NCI-H1417 (cell line): ENCODE measurements at places on chromosomes 4 and X.
A peak's percentile ranks its signal among the peaks of the same experiment; 100 is the strongest.

GRCh38 chrX:111881715-111882114 lies 5.7 kb downstream of the TRPC5OS start:
- DNase-seq = no peak

- DNase-seq = no peak
These were observed 16.1 kb downstream of the BEND4 start for GRCh38 chr4:42136371-42136770.

GRCh38 chr4:183329954-183330742 lies 7.9 kb upstream of the CLDN24 start:
- no peak for DNase-seq

GRCh38 chr4:141081921-141082395 lies 51.3 kb downstream of the RNF150 start:
- DNase-seq = peak; percentile 1

DNA sequence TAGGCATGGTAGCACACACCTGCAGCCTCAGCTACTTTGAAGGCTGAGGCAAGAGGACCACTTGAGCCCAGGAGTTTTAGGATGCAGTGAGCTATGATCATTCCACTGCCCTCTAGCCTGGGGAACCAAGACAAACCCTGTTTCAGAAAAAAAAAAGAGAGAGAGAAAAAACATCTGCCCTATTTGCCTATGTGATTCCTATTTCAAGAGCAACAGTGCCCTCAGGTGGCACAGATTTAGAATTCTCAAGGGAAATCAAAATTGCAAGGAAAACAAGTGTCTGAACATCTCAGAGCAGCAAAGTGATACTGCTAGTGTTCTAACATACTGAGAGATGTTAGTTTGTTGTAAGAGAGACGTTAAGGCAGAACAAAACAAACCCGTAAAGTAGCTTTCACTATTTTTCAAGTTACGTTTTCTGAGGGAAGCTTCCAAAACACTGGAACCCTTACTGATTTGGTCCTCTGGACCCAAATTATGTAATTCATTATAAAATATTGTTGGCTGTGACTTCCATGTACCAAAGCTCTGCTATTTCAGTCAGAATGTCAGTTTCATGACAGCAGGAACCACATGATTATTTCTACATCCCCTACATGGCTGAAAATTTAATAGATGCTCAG lies 7.9 kb downstream of the BDH2 start:
- DNase-seq = peak; percentile 31

GRCh38 chr4:108361886-108362285 lies 193.2 kb upstream of the LEF1 start:
- no peak for DNase-seq

- no peak for DNase-seq
These were observed 114.7 kb downstream of the PRKX start for GRCh38 chrX:3598709-3599108.

GRCh38 chr4:104302731-104303130 lies 192.0 kb downstream of the CXXC4 start:
- DNase-seq = no peak

- DNase-seq = no peak
These were observed 58.6 kb upstream of the P2RY10 start for GRCh38 chrX:78886550-78886949.

GRCh38 chrX:33207056-33207455 lies 4.3 kb downstream of the DMD start:
- no peak for DNase-seq

GRCh38 chr4:177789610-177790009 lies 347.4 kb upstream of the AGA start:
- no peak for DNase-seq

DNA sequence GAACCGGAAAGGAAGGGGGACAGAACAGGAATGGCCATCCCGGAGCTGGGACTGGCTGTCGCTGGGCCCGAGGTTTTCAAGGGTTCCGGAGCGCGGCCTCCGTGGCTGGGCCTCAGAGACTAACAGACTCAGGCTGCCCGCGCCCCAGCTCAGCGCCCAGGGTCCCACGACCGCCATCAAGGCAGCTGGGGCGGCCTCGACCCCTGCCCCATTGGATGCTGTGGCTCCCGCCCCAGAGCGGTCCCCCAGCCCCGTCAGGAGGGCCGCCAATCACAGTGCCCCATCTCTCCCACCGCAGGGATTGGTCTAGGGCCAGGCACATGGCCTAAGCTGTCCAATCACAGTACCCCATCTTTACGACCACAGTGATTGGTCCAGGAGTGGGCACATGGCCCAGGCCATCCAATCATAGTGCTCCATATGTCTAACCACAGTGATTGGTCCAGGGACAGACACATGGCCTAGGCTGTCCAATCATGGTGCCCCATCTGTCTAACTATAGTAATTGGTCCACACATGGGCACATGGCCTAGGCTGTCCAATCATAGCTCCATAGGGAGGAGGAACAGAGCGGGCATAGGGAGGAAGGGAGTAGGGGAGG lies 105.3 kb upstream of the NKX1-1 start:
- no peak for DNase-seq

DNA sequence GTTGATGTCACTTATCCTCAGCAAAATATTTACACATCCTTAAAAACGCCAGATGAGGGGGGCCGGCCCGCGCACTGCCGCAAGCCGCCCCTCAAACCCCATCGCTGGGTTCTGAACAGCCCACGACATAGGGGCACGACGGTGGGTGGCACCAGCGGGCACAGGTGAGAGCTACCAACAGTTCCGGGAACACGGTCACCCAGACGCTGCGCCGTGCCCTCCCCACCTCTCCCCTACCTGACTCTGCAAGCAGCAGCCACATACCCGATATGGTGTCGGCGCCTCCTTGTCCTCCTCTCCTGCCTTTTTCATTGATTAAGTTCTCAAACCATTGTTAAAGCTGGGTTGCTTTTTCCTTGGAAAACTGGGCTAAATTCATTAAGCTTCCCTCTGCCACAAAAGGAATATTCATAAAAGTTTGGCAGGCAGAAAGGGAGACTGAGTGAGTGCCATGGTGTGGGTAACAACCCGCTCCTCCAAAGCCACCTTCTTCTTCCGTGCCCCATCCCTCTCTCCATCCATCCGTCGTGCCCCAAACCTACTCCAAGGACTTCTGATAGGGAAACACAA lies 1.4 kb downstream of the RAI2 start:
- peak; percentile 85 for DNase-seq

GRCh38 chr4:163542275-163542674 lies 47.8 kb downstream of the TMA16 start:
- DNase-seq = no peak

DNA sequence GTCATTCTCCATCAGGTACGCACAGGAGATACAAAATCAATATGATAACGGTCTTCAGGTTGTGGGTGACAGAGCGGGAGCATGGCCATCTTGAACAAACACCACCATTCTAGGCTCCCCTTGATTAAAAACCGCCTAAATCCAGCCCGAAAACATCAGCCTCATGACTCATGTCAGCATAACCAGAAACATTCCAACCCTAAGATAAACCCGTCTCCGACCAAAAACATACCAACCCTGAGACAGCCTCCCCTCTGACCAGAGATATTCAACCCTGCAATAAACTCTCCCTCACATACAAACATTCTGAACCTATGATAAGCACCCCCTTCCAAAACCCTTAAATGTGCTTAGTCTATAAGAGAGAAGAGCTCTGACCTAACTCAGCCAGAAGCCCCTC lies 157.9 kb downstream of the DHRSX start:
- no peak for DNase-seq

DNA sequence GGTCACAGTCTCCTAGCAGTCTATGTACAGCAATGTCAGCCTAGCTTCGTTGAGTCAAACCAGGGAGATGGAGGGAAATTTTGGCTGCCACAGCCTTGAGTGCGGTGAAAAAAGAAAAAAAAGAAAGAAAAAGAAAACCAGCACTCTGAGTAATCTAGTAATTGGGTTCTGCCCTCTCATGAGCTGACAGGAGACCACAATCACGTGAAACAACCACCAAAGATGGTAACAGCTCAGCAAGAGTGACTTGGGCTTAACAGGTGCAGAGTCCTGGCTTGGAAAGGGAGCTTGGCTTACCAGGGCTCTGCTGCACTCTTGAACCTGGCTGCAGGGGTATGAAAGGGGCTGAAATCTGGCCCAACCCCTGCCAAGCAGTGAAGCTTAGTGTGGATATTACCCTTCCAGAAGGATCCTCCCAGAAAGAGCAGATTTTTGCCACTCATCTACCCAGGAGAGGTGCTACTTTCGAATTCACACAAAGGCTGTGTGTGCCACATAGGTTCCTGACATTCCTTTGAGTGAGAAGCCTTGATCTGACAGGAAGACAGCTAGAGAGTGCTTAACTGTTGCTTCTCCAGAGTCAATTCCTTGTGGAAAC lies 350.3 kb downstream of the PTTG2 start:
- DNase-seq = no peak

DNA sequence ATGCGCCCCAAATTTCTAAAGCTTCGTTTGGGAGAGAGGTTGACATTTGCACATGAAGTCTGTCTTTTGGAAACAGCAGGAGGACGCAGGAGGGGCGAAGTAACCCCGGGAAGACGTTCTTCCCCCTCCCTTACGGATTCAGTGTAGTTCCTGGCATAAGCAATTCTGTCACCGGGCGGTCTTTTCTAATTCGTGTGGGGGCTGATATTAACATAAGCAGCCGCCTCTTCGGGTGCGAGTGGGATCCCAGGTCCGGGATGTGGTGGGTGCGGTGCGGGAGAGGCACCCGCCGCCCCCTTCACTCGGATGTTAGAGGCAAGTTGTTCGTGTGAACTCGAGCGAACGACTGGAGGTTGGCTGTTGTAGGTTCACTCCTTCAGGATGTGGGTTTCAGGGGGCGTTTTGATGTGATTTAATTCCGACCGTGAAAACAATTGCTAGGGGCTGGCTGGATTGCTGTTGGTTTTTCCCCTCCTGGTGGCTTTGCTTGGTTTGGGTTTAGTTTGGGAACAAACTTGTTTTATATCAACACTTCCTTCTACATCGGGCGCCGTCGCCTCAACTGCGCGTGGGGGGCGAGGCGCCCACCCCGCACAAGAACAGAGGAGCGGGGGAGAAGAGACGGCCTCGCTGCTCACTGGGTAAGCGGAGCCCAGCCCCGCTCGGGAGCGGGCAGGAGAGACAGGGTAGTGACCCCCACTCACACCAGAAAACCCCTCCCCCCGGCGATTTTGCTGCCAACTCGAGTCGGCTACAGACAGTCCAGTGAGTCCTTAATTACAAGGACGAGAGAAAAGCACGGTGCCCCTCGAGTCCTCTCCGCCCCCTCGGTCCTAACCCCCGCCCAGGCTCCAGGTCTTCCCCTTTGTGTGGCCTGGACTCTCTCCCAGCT lies 2.9 kb upstream of the LEF1 start:
- DNase-seq = no peak

DNA sequence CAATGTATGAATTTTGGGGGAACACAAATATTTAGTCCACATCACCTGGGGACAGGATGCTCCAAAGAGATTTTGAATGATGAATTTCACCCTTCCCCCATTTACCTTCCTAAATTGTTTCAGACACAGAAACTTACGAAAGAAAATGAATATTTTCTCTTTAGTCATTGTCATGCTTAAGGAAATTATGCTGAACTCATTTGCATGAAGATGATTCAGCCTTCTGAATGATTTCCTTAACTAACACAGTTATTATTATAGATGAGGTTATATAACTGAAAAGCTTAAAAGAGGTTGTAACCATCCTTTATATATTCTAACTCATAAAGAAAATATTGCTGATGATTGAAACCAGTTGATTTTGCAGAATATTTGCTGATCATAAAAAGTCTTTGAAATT lies 61.1 kb downstream of the KCNIP4 start:
- no peak for DNase-seq

DNA sequence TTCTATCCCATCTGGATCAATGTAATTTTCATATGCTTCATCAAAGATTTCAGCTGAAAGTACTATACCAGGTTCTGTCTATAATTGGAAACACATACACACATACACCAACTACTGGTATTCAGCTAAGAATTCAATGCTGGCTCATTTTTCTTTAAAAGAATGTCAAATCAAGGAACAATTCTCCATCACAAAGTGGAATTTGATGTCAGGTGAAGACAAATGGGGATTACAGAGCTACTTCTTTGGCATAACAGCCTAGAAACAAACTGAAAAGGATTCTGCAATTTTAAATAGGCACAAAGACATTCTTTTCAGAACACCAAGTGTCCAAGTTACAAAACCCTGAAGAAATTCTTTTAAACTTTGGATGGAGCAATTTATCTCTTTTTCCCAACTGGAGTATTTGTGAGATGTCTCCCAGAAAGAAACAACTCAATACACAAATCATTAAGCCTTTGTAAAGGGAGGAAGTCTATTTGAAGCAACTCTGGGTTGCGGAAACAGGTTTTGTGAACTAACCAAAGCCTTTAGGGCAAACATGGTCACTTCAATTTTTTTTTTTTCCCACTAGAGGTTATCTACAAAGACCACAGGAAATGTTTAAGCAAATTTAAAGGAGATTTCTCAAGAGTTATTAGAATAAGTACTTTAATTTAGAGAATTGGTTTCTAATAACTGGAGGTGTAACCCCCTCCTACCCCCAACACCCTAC lies 1.9 kb upstream of the FAM9C start:
- DNase-seq = no peak

DNA sequence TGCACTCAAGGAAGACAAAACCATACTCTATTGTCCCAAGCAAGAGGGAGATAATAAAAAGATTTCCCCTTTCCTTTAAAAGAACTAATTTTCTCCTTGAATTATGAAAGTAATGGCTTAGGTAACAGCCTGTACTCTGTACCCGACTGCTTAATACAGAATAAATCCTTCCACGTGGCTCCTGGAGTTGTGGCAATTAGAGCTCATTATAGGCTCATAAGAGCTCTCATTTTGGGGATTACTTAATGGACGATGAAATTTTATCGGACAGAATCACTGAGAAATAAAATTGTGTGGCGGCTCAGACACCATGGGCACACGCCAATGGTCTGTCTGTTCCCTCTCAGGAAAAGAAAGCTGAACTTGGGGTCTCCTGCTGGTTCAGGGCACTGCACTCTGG lies 2.8 kb upstream of the GSX2 start:
- no peak for DNase-seq

- DNase-seq = no peak
These were observed 70.7 kb upstream of the C4orf50 start for GRCh38 chr4:6088950-6089349.

DNA sequence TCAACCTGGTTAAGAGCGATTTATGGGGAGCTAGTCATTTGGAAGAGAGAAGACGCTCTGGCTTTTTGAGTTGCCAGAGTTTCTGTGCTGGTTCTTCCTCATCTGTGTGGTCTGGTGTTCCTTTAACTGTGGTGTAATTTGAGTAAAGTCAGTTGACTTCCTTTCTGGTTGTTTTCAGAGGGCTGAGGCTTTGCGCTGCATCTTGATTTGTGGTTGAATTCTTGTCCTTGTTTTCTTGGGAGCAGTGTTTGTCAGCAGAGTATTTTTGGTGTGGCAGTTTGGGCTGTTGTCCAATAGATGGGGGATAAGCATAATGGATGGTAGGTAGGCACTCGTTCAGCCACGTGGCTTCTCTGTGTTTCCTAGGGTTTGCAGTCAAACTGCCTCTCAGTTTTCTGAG lies 2143.2 kb upstream of the TENM3 start:
- no peak for DNase-seq

DNA sequence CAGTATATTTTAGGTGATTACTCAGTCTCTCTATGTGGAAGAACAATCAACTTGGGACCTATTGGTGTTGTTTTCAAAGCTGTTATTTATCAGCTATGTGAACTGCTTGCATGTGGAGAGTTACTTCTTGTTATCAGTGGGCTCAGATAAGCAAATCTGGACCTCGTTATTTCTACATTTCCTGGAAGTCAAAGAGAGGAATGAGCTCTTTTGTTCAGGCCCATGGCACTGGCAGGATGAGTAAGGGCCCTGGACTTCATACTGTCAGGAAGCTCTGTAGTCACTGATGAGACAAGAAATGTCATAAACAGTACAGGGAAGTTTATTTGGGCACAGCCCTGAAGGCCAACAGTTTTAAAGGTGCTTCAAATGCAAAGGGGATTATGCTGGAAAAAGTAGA lies 760.6 kb upstream of the EPHA5 start:
- no peak for DNase-seq

GRCh38 chrX:69321789-69322188 lies 156.5 kb upstream of the PJA1 start:
- no peak for DNase-seq
